ENCODE measurements at places on chromosomes 4 and X. TPM values are rescaled to one million over a fixed set of nuclear protein-coding genes. Genes with fewer than 3 reads are reported as not detected.

TMEM156 gene
- 59.9 TPM for total RNA-seq

SNCA gene
- 1.3 TPM for total RNA-seq

RAB39B gene
- 8.8 TPM for total RNA-seq

SYTL5 gene
- not detected for total RNA-seq

RIPPLY1 gene
- not detected for total RNA-seq

MAGEA2B gene
- not detected for total RNA-seq

FAM184B gene
- total RNA-seq = not detected

SULT1E1 gene
- not detected for total RNA-seq

VCX gene
- total RNA-seq = not detected

TMPRSS11D gene
- not detected for total RNA-seq

GABRG1 gene
- not detected for total RNA-seq

CLCN4 gene
- total RNA-seq = 10.0 TPM

FAM149A gene
- total RNA-seq = not detected

TLR1 gene
- 50.8 TPM for total RNA-seq

CXXC4 gene
- total RNA-seq = not detected

MEPE gene
- total RNA-seq = not detected

ARSJ gene
- total RNA-seq = not detected

SH3D19 gene
- total RNA-seq = not detected

UBA6 gene
- total RNA-seq = 64.0 TPM

PACRGL gene
- total RNA-seq = 18.7 TPM

CDKN2AIP gene
- total RNA-seq = 42.6 TPM

BEND4 gene
- 20.4 TPM for total RNA-seq

ATOH1 gene
- total RNA-seq = not detected

PPEF2 gene
- total RNA-seq = 0.24 TPM

PPP2R2C gene
- total RNA-seq = not detected

MGST2 gene
- not detected for total RNA-seq

MAGEB17 gene
- not detected for total RNA-seq

GBA3 gene
- total RNA-seq = not detected

CENPI gene
- 1.9 TPM for total RNA-seq

ADH7 gene
- not detected for total RNA-seq

MSN gene
- total RNA-seq = 413 TPM

PHEX gene
- total RNA-seq = 0.56 TPM

KLB gene
- 0.10 TPM for total RNA-seq

ZCCHC18 gene
- 16.9 TPM for total RNA-seq

MTMR8 gene
- 11.8 TPM for total RNA-seq

P2RY8 gene
- total RNA-seq = 142 TPM

SCRG1 gene
- total RNA-seq = not detected

ARMCX1 gene
- 0.17 TPM for total RNA-seq

TRIM60 gene
- total RNA-seq = not detected

CD99L2 gene
- 16.0 TPM for total RNA-seq

MAP7D3 gene
- 13.0 TPM for total RNA-seq

NUP62CL gene
- total RNA-seq = 3.2 TPM

NLGN3 gene
- total RNA-seq = 1.3 TPM

TCEAL7 gene
- total RNA-seq = not detected

ENPEP gene
- not detected for total RNA-seq

MID1 gene
- total RNA-seq = 0.32 TPM

CXCL11 gene
- not detected for total RNA-seq

PDZD4 gene
- total RNA-seq = not detected

JCHAIN gene
- 90.8 TPM for total RNA-seq

PAGE5 gene
- not detected for total RNA-seq

INTS6L gene
- 42.4 TPM for total RNA-seq

REPS2 gene
- 9.4 TPM for total RNA-seq

ZNF630 gene
- not detected for total RNA-seq

APOO gene
- 7.2 TPM for total RNA-seq

CFAP47 gene
- total RNA-seq = not detected

IL2RG gene
- total RNA-seq = 276 TPM

FGB gene
- not detected for total RNA-seq

MMAA gene
- total RNA-seq = 9.0 TPM

All from B cell (primary cell).